ENCODE measurements at places on chromosomes 13 and 19.

DNA sequence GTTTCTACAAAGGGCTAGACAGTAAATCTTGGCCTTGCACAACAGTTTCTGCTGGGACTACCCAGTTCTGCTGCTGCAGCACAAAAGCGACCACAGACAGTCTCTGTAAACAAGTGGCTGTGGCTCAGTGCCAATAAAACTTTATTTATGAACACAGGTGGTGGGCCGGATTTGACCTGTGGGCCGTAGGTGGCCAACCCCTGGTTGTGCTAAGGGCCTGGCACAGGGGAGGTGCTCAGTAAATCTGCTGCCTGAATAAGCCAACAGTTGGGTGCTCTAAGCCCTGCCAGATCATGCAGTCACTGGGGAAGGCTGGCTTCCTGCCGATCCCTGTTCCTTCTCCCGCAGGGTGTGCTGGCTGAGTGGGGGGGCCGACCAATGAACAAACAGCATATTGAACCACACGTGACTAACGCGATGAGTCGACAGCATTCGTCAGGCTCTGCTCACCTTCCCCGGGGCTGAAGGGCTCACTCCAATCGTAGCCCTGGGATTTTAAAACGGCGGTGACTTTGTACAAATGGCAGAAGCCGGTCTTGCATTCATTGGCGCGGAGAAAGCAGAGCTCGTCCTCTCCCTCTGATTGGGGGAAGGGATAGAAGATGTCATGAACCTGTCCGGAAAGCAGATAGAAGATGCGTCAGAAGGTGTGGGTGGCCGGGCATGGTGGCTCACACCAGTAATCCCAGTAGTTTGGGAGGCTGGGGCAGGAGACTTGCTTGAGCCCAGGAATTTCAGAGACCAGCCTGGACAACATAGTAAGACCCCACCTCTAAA is 24.3 kb upstream of the MYDGF start:
- DNase-seq = no peak

DNA sequence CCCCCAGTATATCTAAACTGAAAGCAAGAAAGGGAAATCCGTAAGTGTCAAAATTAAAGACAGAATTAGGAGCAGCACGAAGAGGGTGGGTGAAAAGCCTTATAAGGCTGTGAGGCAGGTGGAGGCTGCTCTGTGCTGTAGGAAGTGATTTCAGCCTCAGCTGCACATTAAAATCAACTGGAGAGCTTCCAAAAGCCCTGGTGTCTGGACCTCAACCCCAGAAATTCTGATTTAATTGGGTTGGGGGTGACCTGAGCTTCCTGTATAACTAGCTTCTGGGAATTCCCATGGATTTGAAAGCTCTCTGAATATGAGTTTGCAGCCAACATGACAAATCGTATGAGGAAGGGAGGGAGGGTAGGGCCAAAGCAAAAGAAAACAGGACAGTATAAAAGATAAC is 242.4 kb upstream of the TMTC4 start:
- no peak for DNase-seq

DNA sequence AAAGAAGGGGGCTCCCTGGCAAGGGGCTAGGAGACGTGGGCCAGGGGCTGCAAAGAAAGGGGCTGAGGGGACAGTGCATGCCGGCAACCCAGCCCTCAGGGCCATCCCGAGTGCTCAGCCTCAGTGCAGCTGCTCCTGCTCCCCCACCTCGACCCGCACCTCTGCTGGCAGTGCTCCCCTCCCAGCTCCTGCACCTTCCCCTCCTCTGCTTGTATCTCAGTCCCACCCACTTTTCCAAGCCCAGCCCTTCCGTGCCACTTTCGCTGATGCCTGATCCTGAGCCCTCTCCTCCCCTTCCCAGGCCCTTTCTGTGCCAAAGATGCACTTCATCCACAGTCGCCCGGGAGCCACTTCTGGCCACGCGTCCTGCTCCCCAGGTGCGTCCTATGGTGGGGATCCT is 69.9 kb upstream of the KCTD15 start:
- DNase-seq = no peak

DNA sequence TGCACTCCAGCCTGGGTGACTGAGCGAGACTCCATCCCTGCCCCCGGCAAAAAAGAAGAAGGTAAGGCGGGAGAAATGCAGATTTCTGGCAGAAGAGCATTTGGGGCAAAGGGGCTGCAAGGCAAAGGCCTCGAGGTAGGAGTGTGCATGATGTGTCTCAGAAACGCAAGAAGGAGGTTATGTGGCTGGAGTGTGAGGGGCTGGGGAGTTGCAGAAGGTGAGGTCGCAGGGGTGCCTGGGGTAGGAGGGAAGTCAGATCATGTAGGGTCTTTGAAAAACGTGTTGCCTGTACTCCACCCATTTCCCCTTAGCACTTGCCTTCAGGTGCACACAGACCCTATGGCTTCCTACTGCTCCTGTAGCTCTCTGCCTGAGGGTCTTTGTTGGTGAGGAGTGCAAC is 29.9 kb downstream of the KCTD15 start:
- DNase-seq = no peak

GRCh38 chr13:98325724-98326123 is 148.7 kb upstream of the RNF113B start:
- DNase-seq = no peak

GRCh38 chr13:95352486-95352885 is 51.2 kb upstream of the ABCC4 start:
- no peak for DNase-seq

- no peak for DNase-seq
Observed at GRCh38 chr13:59099182-59099974, 1064.3 kb downstream of the DIAPH3 start.

DNA sequence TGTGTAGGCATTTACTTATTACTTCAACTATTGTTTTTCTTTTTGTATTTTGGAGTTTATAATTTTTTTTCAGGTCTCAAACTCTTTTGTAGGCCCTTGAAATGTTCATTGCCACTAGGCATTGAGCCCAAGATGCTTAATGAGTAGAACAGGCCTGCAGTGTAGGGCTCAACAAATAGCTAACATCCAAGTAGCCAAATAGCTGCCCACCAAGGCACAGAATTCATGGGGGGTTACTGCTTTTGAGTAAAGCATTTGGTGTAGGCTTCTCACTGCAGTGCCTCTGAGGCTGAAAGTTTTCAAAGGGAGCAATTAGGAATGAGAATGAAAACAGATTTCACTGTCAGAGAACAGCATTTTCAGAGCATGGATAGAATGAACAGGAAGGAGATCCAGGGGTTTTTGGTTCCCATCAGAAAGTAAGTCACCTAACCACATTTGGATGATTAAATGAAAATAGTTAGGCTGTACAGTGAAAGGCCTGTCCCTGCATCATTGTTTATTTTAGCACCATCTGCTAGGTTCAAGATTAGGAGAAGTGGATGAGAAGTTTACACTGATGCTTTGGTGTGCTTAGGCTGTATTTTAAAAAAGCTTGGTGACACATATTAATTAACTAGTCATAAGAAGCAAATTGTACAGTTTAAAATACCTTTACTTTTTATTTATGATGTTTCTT is 61.0 kb downstream of the EDNRB start:
- no peak for DNase-seq

- DNase-seq = no peak
Observed at GRCh38 chr13:73898276-73898675, 235.9 kb downstream of the KLF12 start.

- no peak for DNase-seq
Observed at GRCh38 chr19:23203841-23204344, 46.3 kb downstream of the ZNF724 start.

DNA sequence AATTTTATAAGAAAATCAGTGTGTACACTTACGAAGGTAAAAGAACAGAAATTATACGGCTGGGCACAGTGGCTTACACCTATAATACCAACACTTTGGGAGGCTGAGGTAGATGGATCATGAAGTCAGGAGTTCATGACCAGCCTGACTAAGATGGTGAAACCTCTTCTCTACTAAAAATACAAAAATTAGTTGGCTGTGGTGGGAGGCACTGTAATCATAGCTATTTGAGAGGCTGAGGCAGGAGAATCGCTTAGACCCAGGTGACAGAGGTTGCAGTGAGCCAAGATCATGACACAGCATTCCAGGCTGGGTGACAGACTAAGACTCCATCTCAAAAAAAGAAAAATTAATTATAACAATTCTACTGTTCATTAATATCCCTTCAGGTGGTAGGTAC is 151.9 kb downstream of the ZNF737 start:
- no peak for DNase-seq

DNA sequence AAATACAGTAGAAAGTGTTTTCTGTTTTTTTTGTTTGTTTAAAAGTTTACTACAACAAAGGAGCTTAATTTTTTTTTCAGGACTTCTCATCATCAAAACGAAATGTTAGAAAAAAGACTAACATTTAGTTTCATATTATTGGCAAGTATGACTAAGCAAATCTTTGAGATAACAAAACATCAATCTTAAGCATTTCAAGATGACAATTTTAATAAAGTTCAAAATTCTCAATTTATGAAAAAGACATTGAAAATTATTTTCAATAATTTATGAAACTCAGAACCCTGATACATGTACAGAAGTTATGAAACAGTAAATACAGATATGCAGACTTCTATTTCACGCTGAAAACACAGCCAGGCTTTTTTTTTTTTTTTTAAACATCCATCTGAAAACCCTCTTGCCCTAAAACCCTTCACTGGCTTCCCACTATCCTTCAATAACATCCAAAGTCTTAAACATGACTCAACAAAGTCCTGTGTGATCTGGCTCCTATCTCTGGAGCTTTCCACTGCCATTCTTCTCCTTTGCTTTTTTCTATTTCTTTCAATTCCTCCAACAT is 3.9 kb downstream of the RBM26 start:
- no peak for DNase-seq

- no peak for DNase-seq
Observed at GRCh38 chr19:56108447-56109195, 12.5 kb downstream of the ZNF787 start.

- peak; percentile 79 for DNase-seq
Observed at GRCh38 chr19:41872775-41873647, 4.1 kb upstream of the CD79A start.

Measured in activated naive CD8-positive, alpha-beta T cell treated with anti-CD3 and anti-CD28 coated beads, Interleukin-2, amount 50 U/mL, for 24 hours (primary cell).